ENCODE measurements at places on chromosomes 2 and 18. TPM values are rescaled to one million over a fixed set of nuclear protein-coding genes. Genes with fewer than 3 reads are reported as not detected.

DNA sequence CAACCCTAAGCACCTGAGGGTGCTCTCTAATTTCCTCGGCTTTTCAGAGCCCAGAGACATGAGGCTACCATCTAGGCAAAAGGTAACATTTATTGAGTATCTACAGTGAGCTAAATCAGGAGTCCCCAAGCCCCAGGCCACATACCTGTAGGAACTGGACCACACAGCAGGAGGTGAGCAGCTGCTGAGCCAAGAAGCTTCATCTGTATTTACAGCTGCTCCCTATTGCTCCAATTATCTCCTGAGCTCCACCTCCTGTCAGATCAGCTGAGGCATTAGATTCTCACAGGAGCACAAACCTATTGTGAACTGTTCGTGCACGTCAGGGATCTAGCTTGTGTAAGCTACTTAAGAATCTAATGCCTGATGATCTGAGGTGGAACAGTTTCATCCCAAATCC is 70.2 kb downstream of the RND3 start:
- DNase-seq: no peak

IHH gene
- 0.41 TPM for total RNA-seq

- no peak for DNase-seq
These were observed 602.7 kb downstream of the KCNJ3 start for GRCh38 chr2:155301221-155301620.

TSPYL6 gene
- not detected for total RNA-seq

DNA sequence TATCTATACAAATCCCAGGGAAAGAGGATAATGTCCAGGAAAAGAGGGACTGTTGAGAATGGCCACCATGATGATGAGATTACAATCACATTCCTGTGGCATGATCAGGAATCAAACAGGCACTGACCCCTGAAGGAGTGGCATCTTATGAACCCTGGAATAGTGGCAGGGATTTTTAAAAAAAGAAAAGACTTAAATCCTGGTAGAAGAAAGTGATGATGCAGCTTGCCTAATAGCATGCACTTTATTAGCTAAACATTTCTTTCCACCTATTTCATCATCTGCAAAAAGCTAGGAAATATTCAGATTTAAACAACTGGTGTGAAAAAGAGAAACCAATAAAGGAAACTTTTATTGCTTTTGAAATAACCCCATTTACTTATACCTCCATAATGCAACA is 87.2 kb upstream of the FSHR start:
- DNase-seq: no peak

RPE gene
- total RNA-seq: 68.5 TPM

DNA sequence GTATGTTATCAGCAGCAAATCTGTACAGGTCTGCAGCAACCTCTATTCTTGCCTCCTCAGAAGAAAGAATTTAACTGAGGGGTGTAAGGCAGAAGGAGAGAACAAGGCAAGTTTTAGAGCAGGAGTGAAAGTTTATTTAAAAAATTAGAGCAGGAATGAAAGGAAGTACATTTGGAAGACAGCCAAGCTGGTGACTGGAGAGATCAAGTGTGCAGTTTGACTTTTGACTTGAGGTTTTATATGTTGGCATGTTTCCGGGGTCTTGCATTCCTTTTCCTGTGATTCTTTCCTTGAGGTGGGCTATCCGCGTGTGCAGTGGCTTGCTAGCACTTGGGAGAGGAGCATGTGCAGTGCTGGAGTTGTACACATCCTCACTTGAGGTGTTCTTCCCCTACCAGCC is 16.5 kb upstream of the CERS6 start:
- no peak for DNase-seq

DNA sequence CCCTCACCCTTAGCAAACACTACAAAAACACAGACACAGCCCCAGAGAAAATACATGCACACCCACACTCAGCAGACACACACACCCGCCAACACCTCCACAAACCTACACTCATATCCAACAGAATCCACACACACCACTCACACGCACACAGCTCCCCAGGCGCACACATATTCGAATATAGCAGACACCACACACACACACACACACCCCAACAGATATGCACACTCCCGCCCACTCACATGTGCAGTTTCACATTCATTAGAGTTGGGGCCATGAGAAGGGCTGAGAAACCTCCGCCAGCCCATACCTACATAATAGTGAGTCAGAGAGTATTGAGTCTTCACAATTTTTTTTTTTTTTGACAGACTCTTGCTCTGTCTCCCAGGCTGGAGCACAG is 29.4 kb upstream of the NOTO start:
- DNase-seq: no peak

DNA sequence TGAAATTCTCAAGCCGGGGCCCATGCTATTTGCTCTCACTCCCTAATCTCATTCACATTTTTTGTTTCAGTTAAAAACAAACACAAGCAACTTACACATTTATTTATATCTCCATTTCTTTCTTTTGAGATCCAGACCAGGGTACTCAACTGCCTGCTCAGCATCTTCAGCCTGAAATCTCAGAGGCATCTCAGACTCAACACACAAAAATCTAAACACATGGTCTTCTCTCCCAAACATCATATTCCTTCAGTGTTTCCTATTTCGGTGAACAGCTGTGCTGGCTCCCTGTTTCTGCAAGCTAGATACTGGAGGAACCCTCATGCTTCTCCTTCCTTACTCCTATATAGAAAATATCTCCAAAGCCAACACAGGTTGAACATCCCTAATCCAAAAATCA is 11.3 kb upstream of the RTTN start:
- DNase-seq: no peak

- no peak for DNase-seq
These were observed 51.9 kb upstream of the TMEM163 start for GRCh38 chr2:134770702-134771101.

GRCh38 chr2:206112846-206113547 is 27.0 kb upstream of the INO80D start:
- DNase-seq: no peak

CDH7 gene
- 7.3 TPM for total RNA-seq

DNA sequence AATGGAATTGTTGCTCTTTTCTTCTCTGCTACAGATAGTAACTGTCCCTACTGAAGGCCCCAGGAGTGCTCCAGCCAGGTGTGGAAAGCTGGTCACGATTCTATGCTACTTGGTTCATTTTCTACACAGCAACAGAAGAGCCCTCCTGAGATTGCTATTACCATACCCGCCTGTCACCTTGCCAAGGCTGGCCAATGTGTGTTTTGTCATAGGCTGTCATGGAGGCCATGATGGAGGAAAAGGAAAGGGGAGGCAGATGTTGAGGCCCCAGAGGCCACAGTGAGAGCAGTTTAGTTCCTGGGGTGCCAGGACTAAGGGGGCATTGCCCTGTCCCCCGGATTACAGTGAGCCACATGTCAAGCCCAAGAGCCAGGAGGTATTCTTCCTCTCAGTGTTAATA is 952 bp downstream of the ELMOD3 start:
- DNase-seq: no peak

Data from frontal cortex (tissue), 4 donors.